Renal cortex interstitium (tissue), 15 donors: ENCODE measurements at places on chromosomes 7 and 10. TPM values are rescaled to one million over a fixed set of nuclear protein-coding genes. Genes with fewer than 3 reads are reported as not detected.

DNA sequence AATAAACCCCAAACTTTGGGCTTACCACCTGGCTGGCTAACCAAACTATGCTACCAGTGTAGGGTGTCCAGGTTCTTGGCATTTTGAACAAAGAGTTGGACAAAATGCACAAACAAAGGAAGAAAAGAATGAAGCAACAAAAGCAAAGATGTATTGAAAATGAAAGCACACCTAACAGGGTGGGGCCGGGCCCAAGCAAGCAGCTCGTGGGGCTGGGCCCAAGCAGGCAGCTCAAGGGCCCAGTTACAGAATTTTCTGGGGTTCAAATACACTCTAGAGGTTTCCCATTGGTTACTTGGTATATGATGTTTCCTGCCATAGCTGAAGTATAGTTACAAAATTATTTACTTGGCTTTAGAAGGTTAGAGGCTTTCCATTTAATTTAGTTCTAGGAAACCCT lies 15.7 kb downstream of the ACADSB start:
- DNase-seq, result no peak

DNA sequence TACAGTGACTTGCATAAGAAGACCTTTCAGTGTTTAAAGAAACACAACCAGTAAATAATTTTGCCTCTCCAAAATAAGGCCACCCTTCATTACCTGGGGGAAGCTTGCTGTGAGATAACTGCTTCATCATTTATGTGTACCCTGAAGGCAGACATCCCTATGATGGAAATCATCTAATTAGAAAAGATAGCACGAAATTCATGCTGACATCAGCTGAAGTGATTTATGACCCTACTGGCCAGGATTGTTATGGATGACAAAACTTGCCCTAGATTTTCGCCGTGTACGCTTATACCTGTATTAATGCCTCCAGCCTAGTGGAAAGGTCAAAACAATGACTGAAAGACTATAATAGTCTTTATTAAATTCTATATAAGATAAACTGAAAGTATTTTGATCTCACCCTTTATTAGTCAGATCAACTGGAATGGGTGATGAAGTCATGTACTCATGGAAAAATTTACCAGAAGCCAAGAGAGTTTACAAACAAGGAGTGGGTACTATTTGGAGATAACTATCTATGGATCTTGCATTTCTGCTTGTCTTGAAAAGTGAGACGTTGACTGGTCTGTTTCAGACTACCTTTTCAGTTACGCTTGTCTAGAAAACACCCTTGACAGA lies 114.2 kb downstream of the PPP1R3A start:
- DNase-seq, result no peak

GRCh38 chr7:34064519-34065158 lies 159.3 kb downstream of the BMPER start:
- no peak for DNase-seq

DNA sequence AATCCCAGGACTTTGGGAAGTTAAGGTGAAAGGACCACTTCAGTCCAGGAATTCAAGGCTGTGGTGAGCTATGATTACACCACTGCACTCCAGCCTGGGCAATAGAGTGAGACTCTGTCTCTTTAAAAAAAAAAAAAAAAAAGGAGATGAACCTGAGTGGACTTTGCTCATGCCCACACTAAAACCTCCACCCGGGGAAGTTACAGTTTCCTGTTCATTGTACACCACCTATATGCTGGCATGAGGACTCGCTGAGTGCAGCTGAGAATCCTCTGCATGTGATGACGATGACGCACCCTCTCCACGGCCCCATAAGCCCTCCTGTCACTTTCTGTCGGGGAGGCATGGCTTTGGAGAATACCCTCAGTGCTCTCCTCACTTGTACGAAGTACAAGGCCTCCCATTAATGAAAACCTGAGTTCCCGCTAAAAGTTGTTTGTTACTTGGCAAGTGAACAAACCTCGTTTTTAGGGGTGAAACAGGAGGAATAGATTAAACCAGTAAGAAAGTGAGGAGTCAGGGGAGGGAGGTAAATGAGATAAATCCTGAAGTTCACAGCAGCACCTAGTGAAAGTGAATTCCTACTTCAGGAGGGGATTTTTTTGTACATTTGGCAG lies 15.9 kb downstream of the TMEM176B start:
- no peak for DNase-seq

ZNF107 gene
- 8.9 TPM for polyA plus RNA-seq

DNA sequence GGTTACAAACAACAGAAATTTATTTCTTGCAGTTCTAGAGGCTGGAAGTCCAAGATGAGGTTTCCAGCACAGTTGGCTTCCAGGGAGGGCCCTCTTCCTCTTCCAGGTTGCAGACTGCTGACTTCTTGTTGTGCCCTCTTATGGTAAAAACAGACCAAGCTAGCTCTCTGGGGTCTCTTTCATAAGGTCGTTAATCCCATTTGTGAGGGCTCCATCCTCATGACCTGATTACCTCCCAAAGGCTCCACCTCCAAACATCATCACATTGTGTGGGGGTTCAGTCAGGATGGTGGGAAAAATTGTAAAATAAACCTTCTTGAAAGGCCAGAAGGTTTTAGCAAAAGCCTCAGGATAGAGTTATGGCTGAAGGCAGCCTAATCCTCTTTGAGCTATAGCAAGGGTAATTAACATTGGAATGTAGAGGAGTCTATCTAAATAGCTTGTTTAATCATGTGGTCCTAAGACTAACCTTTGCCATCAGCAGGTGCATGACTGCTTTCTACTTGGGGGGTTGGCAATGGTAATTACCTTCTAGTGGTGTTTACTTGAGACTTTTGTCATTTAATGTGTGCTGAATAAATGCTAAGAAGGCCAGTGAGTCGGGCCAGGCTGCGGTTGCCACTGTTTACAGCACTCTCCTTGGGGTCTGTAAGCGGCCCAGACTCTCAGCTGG lies 80.8 kb downstream of the PPP1R17 start:
- DNase-seq, result no peak
